WTC11 (cell line): ENCODE measurements at places on chromosomes 13 and 19.
A peak's percentile ranks its signal among the peaks of the same experiment; 100 is the strongest.

DNA sequence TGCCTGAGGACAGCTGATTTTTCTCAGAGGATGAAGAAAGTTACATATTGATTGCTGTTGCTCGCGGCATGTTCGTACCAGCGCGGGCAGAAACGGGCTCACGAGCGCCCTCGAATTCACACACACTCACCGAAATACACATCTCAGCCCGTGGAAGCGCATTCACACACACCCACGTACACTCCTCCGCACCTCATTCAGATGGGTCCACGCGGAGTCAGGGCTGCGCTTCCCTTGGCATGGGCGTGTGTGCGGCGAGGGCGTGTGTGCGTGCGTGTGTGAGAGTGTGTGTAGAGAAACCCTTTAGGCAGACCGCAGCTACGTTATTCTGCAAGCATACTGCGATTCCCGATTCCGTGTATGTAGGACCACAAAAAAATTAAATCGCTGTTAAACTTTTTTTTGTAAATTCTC lies 2.1 kb upstream of the PCDH17 start:
- DNase-seq, result no peak

DNA sequence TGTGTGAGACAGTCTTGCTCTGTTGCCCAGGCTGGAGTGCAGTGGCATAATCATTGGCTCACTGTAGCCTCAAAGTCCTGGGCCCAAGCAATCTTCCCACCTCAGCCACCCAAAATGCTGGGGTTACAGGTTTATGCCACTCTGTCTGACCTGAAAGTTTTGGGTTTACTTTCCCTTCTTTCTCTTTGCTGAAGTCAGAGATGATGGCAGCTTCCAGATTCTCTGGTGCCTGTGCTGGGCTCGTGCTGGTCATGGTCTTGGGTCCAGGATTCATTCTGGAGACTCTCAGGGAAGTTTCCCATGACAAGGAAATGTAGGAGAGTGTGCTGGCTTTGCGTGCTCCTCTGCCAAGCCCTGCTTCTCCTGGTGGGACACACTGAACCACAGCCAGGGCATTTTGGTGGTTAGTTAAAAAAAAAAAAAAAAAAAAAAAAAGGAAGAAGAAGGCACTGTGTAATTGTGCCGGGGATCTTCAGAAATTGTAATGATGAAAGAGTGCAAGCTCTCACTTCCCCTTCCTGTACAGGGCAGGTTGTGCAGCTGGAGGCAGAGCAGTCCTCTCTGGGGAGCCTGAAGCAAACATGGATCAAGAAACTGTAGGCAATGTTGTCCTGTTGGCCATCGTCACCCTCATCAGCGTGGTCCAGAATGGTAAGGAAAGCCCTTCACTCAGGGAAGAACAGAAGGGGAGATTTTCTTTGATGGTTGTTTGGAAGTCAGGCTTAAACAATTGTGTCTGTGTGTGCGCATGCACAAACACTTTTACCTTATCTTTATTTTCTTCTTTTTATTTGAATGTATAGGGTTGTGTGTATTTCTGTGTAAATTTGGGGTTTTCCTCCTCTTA lies at the start of gene ALOX5AP:
Gene ALOX5AP (plus strand): TSS at position 519 of the 847 bp plus-strand sequence. CDS start 63 bp downstream, at position 582.
- no peak for DNase-seq

GRCh38 chr13:68047889-68048288 lies 817.8 kb upstream of the PCDH9 start:
- no peak for DNase-seq

- DNase-seq, result no peak
Observed at GRCh38 chr19:39293394-39293793, 2.8 kb upstream of the IFNL1 start.

DNA sequence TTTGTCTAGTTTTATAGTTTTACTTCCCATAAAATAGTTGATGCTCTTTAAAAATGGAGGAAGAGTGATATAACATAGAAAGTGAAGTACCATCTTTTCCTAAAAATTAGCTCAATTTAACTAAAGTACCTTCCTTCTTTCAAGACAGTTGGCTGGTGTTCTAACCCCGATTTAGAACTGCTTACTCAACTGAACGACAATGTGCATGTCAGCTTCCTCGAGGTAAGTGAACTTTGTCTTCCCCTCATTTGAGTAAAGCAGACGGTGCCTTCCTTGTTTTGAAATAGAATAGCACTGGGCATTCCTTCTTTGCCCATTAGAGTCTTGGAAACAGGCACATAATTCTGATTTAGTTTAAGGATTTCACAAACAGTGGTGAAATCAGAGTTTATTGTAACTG lies 1519.2 kb downstream of the EFNB2 start:
- DNase-seq, result no peak

DNA sequence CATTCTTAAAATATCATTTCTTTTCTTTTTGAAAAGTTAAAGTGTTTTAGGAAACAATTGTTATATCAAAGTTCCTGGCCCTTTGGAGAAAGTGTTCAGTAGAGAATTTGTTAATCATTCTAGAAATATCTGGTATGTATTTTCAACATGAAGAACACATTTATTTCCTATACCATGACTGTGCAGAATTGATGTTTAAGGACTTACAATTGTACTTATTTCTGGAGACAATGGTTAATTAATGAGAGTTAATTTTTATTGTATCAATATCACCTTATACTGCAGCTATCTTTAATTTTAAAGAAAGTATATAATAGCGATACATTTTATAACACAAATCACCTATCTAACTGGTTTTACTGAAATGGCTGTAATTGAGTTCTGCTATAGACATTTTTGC lies 95.3 kb downstream of the TEX29 start:
- no peak for DNase-seq

GRCh38 chr19:53554804-53555203 lies 16.9 kb downstream of the ZNF331 start:
- no peak for DNase-seq

- peak; percentile 10 for DNase-seq
Observed at GRCh38 chr19:1644070-1644469, 8.3 kb downstream of the TCF3 start.
